ENCODE measurements at places on chromosomes 11 and 22.

- no peak for DNase-seq
Measured at GRCh38 chr11:29272019-29272654, 744.7 kb downstream of the KCNA4 start.

- no peak for DNase-seq
Measured at GRCh38 chr11:108929241-108929640, 264.4 kb downstream of the DDX10 start.

- DNase-seq = no peak
Measured at GRCh38 chr11:83680321-83680720, 394.2 kb upstream of the CCDC90B start.

- no peak for DNase-seq
Measured at GRCh38 chr22:35353318-35353717, 27.6 kb upstream of the HMOX1 start.

DNA sequence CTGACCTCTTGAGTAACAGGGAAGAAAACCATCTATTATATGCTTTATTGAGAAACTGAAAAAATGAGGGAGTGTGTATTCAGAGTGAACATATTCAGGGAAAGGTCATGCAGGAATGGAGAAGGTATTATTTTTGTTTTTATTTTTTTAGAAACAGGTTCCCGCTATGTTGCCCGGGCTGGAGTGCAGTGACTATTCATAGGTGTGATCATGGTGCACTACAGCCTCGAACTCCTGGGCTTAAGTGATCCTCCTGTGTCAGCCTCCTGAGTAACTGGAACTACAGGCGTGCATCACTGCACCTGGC lies 8.7 kb upstream of the RCE1 start:
- DNase-seq = no peak

- no peak for DNase-seq
Measured at GRCh38 chr11:62832336-62833234, at the start of gene TEX54. TSS of gene TEX54 (minus strand) at chr11:62832841.

DNA sequence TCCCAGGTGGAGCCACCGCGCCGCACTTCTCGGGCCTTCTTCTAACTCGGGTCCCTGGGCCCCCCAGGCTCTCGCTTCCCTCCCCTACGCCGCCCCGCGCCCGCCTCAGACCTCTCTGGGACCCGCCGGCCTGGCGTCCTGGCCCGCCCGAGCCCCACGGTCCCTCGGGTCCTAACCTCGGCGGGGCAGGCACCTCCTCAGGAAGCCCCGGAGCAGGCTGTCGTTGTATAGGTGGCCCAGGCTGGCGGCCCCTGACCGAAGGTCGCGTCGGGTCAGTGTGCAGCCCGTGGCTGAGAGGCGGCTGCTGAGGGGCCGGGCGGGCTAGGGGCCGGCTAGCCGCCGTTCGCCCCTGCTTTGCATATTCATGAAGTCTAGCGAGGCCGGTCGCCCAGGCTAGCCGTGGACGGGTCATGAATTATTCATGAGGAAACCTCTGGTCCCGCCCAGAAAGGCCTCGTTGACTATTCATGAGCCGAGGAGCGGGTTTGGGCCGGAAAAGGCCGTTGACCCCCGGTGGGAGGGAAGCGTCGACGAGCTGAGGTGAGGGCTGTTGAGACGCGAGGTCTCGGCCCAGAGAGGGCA lies at the start of gene HORMAD2:
TSS of gene HORMAD2 (plus strand) at position 513 of the 582 bp plus-strand sequence. CDS start 13,489 bp downstream, outside the sequence.
- DNase-seq = no peak

GRCh38 chr11:46952553-46952952 lies 16.0 kb downstream of the CSTPP1 start:
- DNase-seq = no peak
